ENCODE measurements at places on chromosomes 1 and 21. TPM values are rescaled to one million over a fixed set of nuclear protein-coding genes. Genes with fewer than 3 reads are reported as not detected.

GRCh38 chr1:79912813-79913212 lies 906.3 kb upstream of the ADGRL4 start:
- DNase-seq, result no peak

DNA sequence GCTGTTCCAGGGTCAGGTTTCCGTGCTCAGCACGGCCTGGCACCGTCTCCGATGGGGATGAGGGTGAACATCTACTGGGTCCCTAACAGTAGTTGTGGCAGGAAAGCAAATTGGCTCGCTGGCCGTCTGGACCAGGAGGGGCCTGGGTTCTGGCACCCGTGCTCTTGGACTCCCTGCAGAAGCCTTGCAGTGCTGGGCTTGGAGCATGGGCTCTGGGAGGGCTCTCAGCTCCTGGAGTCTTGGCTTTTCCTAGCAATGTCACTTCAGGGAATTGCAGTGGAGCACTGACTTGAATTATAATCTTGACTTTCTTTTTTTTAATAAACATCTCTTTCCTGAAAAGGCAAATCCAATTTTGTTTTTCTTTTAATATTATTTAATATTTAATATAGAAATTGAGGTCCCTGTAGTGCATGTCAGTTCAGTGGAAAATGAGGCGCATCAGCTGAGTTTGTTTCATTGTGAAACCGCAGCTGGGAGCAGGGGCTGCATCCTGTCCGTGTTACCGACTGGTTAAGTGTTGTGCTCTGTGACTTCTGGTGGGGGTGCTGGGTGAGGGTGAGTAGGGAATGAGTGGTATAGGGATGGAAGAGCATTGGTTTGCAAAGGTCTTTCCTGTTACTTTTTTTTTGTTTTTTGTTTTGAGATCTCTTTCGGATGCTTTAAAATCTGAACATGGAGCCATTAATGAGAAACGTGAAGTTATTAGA lies 64.1 kb downstream of the PEX14 start:
- DNase-seq, result no peak

GRCh38 chr1:202850593-202851362 lies 38.2 kb downstream of the RABIF start:
- DNase-seq, result no peak

DNA sequence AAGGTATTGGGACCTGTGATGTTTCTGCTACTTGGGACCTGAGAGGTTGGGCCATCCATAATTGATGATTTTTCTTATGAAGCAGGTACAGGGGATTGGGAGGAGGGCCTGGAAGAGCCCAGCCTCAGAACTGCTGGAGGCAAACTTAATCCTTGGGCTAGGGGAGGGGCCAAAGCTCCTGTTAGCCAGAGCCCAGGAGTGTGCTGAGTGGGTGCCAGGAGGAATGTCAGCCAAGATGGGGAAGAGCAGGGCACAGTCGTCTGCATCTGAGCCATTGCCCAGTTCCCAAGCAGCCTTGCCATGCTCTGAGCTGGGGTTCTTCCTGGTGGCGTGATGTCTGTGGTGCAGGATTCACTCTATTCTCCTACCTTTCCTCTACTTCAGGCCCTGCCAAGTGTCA lies 5.8 kb downstream of the MAPKAPK2 start:
- no peak for DNase-seq

- DNase-seq, result no peak
Observed at GRCh38 chr21:18776936-18777335, 373.4 kb upstream of the TMPRSS15 start.

DNA sequence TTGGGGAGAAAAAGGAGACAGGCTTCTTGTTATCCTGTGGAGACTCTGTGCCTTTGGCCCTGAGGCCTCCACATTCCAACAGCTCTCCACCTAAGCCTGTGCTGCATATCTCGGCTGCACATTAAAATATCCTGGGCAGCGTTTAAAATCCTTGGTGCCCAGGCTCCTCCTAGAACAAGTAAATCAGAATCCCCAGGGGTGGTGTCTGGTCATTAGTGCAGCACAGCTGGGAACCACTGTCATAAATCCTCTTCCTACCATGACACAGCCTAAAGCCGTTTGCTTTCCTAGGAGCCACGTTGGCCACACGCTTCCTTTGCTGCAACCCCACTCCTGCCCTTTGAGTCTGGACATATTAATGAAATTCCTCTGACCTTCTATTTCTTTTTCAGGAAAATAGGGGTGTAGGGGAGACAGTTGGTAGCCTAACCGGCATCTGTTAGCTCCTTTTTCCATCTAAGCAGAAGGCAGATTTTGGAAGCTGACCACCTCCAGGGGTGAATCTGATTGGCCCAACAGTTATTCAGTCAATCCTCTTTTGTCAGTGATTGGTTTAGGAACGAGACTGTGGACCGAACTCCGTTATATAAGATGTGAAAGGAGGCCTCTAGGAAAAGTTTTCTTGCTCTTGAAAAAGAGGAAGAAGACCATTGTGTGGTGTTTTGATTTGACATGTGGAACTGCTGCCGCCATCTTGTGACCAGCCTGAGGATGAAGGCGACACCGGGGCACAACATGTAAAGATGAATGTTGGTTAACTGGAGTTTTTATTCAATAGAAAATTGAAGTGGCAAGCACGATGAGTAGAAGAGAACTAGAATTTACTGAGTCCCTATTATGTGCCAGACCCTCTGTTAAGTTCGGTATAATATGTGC lies 41.9 kb downstream of the JUN start:
- no peak for DNase-seq

ITGB2 gene
- polyA plus RNA-seq, result 12.4 TPM

GRCh38 chr1:60388092-60388987 lies 314.8 kb upstream of the C1orf87 start:
- no peak for DNase-seq

TNNT2 gene
- polyA plus RNA-seq, result 78.9 TPM

VWA5B1 gene
- 1.4 TPM for polyA plus RNA-seq

DNA sequence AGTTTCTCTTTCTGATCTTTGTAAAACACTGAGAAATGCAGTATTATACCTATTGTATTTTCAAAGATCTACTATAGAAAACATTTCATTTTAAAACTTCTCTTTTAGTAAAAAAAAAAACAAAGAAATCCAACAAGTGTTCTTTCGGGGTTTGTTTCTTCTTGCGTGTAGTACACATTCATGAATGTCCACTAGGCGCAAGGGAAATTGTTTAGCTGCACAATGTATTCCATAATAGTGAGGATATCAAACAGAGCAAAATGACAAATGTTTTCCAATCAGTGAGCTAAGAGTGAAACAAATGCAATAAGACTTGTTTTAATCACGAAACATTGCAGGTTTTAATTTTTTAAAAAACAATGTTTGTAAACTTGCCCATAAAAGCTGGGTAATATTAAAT lies 68.6 kb downstream of the LHX8 start:
- no peak for DNase-seq

GRCh38 chr1:34925730-34926129 lies 3.7 kb downstream of the DLGAP3 start:
- DNase-seq, result no peak

- DNase-seq, result no peak
Observed at GRCh38 chr1:34851431-34852105, 8.0 kb downstream of the SMIM12 start.

LCE3D gene
- not detected for polyA plus RNA-seq

SPATA45 gene
- 0.93 TPM for polyA plus RNA-seq

- DNase-seq, result no peak
Observed at GRCh38 chr21:24590261-24590660, 1017.0 kb downstream of the MRPL39 start.

DNA sequence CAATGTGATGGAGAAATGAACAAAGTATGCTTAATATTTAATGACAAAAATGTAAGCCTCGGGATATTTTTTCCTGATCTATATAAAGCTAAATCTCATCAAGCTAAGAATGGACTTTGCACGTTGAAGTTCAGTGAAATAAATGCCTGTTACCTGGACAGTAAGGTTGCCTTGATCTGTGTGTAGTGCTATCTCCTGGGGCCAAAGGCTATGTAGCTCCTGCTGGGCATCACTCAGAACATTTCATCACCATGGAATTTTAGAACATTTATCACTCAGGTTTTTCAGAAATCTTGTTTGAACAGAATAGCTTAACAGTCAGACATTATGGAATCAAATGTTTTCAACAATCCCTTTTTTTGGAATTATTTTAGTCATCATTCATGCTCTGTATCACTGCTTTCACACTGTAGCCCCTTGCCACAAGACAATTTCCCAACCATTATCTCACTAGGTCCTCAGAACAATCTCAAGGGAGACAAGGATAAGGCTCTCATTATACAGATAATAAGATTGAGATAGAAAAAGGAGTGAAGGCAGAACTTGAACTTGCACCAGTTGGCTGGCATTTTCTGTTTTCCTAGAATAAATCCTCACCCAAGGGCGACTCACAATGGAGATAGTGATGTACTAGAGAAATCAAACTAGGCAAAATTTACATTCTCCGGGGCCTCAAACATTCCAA lies 3.7 kb downstream of the OR10J1 start:
- no peak for DNase-seq

- DNase-seq, result no peak
Observed at GRCh38 chr1:62429581-62429980, 7.3 kb upstream of the USP1 start.

DNA sequence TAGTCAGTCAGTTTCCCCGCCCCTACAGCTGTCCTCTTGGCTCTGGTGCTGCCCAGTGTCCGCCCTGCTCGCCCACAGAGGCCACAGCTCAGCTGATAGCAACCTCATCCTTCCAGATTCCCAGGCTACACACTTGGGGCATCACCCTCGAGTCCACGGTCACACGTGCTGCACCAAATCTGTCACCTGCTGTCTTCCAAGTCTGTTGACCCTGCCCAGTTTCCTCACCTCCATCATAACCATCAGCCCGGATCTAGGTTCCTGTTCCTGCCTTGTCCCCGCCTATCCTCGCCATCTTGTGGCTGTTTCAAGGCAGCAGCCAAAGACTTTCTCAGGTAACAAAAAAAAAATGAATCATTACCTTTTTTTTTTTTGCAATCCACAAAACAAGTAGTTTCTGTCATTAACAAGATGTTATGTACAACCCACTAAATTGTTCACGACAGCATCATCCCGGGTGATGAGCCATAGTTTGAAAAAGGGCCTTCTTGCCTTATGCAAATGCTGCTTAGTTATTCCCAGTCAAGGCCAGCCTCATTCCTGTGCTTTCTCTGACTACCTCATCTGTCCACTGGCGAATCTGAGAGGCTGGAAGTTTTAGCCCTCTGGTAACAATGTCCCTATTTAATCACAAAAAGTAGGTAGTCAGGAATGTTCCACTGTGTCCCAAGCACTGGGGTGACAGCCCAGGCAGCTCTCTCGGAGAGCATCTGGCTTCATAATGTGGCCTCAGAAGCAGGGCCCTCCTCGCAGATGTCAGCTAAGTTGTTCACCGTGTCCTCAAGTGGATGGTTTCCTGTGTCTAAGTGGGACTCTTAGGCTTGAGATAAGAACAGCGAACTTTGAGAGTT lies 4.9 kb upstream of the MIIP start:
- DNase-seq, result no peak

RXRG gene
- 2.0 TPM for polyA plus RNA-seq

- DNase-seq, result no peak
Observed at GRCh38 chr1:66302184-66302742, 231.7 kb upstream of the SGIP1 start.

KCNT2 gene
- polyA plus RNA-seq, result 7.3 TPM

DNA sequence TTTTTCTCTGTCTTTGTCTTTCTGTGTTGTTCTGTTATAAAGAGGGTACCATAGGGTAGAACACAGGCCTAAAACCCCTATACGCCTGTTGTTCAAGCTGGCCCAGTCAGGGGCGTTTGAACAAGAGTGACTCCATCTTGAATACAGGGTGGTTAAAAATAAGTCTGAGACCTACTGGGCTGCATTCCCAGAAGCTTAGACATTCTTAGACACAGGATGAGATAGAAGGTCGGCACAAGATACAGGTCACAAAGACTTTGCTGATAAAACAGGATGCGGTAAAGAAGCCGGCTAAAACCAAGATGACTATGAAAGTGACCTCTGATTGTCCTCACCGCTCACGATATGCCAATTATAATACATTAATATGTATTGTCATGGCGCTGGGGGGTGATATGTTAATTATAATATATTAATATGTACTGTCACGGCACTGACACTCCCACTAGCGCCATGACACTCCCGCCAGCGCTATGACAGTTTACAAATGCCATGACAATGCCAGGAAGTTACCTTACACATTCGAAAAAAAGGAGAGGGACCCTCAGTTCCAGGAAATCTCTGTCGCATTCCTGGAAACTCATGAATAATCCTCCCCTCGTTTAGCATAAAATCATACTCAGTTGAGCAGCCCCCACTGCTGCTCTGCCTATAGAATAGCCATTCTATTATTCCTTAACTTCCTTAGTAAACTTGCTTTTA lies 58.5 kb upstream of the KLHDC7A start:
- DNase-seq, result no peak

DNA sequence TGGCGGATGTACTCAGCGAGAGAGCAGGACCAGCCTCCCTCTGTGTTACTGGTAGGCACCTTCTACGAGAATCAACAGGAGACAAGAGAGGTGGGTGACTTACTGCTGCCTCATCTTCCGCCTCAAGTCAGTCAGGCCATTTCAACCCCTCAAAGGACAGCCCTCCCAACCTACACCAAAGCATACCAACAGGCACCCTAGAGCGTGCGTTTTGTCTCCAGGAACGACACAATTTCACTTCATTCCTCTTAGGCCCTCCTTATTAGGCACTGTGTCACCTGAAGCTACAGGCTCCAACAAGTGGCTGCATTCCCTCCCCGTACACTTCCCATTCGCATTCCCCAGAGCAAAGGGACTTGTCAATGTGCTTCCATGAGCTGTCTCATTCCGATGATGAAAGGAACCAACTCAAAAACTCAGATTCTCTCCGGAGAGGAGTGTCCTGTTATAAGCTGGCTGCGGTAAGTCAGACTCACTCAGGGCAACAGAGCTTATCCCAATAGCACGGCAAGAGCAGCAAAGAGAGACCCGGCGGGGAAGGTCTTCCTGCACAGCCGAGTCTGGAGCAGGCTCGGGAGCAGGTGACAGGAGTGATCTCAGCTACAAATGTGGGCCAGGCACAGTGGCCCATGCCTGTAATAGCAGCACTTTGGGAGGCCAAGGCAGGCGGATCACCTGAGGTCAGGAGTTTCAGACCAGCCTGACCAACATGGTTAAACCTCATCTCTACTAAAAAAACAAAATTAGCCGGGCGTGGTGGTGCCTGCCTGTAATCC lies 120.6 kb upstream of the IFFO2 start:
- no peak for DNase-seq

BACE2 gene
- polyA plus RNA-seq, result 27.6 TPM

DNA sequence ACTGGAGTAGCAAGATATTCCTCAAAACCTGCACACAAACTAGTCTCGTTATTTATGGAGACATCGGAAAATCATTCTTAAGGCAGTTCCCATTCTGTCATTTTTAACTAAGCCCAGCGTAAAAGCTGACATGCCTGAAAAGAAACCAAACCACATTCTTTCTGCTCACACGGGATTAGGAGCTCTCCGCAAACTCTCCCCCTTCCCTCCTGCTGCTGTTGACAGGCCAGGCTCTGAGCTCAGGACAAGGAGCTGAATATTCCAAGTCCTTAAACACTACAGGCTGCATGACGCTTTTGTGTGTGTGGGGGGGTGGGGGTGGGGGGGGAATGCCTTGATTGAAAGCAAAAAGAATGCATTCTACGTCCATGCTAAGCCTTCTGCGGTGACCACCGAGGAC lies 5.2 kb downstream of the OLIG1 start:
- no peak for DNase-seq

- DNase-seq, result no peak
Observed at GRCh38 chr1:60857851-60858250, 224.5 kb upstream of the NFIA start.

HFM1 gene
- 8.5 TPM for polyA plus RNA-seq

FLG2 gene
- polyA plus RNA-seq, result 0.08 TPM

CYP4A22 gene
- 8.2 TPM for polyA plus RNA-seq
